BJ (cell line): ENCODE measurements at places on chromosomes 5 and 9.

- DNase-seq: no peak
These were observed 5.2 kb upstream of the GRK6 start for GRCh38 chr5:177421062-177421798.

- DNase-seq: no peak
These were observed 35.3 kb upstream of the NFIL3 start for GRCh38 chr9:91458906-91459305.

DNA sequence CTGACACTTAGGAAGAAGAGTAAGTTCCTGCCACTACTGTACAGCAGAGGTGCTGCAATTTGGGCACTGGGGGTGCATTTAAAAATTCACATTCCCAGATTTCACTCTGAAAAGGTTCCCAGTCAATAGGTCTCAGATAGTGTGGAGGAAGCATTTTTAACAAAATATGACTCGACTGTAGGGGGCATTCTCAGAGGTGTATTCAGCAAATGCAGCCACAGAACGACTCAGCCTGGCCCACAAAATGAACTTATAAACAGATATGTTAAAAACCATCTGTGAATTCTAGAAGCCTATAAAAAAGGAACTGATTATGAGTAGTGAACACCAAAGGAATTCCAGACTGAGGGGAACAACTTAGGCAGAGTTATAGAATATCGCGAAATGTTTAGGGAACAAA lies 31.1 kb downstream of the MLLT3 start:
- DNase-seq: no peak

- no peak for DNase-seq
These were observed 23.9 kb downstream of the CNTRL start for GRCh38 chr9:121098567-121099198.

GRCh38 chr5:170491479-170491878 lies 12.3 kb upstream of the KCNIP1 start:
- peak; percentile 73 for DNase-seq

GRCh38 chr9:68651280-68651893 lies 53.7 kb upstream of the PIP5K1B start:
- no peak for DNase-seq

DNA sequence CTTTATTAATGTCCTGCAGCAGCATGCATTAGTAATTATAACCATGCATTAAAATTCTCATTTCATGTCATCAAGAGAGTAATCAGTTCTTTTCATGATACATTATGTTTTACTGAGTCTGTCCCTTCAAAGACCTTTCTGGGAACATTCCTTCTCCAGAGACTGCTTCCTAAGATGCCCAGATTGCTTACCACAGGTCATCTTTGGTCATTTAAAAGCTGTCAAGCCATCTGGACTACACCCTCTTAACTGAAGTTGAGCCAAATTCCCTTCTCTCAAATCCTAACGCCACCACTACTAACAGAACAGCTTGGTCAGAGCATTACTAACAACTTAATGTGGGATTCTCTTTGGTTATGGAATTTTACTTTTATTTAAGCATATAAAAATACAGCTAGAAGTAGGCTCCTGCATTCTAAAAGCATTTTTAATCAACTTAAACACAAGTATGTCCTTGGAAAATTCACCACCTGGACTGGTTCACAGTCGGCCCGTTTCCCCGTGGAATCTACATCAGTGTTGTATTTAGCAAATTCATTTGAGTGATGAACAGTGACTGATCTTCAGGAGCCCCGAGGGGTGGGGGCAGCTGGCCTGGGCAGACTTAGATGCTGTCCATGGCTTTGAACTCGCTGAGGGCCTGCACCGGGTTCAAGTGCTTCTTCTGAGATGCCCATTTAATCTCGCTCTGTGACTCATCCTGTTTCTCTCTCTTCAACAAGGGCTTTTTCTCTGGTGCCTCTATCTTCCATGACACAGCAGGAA lies 92.8 kb upstream of the CCDC112 start:
- peak; percentile 55 for DNase-seq

DNA sequence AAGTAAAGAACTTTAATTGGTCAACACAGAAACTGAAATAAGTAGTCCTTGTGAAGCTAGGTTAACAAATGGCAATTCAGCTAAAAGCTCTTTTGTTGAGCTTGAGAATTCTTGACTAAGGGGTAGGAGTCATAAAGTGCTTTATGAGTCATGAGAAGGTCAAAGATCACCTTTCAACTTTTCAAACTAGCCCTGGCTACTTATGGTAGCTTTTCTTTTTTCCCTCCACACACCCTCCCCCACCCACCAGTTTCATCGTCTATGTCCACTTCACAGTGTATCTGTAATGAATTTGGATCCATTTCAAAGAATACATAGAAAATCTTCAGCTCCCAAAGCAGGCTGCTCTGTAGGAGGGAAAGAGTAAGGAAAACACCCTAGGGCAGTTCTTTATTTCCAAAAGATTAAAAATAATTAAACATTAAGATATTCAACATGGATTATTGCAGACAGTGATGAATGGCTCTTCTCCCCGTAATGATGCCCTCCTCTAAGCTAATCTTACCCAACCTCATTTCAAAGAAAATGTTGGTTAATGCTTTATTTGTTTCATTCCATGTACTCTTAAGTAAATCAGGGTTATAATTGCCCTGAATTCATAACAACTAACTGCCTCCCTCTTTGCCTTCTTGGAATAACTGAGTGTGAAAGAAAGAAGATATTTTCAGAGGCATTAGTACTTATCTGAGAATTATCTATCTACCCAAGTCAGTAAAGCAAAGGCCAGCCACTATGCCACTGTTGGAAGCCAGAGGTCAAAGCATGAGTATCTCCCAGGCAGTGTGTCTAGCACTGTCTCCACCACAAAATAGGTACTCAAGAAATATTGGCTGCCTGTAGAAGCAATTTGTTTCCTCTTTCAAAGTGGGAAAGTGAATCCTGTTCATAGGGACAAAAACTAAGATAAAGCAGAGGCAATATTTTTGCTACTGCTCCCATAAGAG lies 290.6 kb downstream of the PIK3R1 start:
- DNase-seq: no peak

DNA sequence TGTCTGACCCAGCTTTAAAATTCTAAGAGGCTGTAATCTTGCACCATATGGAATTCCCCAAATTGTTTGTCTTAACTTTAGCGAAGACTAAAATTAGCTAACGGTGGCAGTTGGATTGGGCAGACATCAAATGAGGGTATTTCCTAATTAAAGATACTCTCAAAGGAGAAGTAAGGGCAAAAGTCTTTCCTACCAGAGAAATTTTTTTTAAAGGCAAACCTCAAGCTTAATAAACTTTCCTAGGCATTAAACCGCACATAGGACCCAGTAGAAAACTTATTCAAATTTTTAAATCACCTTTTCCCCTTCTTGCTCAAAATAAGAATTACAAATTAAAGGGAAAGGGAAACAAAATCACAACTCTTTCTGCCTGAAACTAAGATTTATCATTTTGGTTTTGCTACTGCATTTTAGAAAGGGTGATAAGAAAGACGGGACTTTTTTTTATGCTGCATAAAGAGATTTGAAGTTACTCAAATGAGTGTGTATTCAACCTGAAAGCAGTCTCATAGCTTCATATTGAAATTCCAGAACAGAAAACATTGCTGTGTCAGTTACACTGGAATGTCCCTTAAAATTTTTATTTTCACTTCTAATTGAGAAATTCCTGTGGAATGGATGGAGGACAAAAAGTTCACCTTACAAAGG lies 189.1 kb upstream of the PTGER4 start:
- DNase-seq: no peak

DNA sequence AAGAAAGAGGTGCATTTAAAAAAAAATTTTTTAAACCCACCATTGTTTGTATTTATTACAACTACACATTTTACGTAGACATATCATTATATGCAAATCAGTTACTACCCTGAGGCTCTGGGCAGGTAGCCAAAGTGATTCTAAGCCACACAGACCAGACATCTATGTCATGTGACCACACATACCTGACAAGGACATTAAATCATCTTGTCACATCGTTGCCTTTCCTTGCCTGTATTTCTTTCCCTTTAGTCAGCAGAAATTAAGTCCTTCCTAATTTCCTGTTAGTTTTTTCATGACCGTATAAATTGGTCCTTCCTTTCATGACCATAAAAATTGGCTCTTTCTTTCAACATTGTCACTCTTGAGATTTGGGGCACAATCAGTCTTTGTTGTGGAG lies 134.2 kb upstream of the MARCHF11 start:
- no peak for DNase-seq

DNA sequence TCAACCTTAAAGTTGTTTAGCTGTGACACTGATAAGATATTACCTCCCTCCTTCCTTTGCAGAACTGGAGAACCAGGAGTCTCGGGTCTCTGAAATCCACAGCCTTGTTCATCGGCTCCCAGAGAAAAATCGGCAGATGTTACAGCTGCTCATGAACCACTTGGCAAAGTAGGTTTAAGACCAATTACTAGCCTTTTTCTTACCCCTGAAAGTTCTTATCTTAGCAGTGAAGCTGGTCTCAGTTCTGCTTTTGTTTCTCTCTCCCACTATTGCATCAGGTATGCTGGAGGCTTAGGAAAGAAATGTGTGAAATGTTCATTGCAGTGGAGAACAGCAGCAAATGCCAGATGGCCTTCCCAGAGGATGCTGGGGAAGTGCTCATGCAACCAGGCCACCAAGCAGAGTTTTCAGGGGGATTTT lies 287.4 kb downstream of the ARHGAP26 start:
- no peak for DNase-seq

DNA sequence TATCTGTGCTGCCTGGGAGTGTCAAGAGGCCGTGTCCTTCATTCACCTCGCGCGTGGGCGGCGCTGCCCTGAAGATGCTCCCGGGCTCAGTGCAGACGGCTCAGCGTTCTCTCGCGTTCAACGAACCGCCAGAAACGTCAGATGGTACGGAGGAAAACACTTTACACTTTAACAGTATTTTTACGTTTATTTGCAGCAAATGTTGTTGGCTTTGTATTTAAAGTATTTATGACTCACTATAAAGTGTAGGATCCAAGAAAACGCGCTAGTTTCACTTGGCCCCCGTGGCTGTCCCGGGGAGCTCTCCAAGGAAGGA lies 544 bp upstream of the ERCC6L2 start:
- no peak for DNase-seq

DNA sequence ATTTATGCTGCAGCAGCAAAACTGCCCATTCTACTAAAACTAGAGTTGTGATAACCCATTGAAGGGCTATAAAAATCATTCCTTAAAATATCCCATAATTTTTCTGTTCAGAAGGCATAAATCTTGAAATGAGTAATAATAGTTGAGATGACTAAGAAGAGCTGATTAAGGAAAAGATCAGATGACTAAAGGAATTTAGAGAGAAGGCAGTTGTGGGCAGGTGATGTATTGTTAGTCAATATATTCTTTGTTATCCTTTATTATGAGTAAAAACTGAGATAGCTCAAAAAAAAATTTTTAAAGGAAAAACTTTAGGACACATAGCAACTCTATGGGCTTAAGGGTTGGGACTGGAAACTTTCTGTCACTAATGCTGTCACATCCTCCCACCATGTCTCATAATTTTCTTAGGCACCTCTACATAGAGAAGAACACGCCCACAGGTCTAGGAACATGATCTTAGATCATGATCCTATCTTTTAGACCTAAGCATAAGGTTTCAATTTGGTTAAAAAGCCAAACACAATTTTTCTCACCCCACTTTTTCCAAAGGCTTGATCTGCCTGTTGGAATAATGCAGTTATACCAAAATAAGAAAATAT lies 597.5 kb upstream of the MEF2C start:
- no peak for DNase-seq

DNA sequence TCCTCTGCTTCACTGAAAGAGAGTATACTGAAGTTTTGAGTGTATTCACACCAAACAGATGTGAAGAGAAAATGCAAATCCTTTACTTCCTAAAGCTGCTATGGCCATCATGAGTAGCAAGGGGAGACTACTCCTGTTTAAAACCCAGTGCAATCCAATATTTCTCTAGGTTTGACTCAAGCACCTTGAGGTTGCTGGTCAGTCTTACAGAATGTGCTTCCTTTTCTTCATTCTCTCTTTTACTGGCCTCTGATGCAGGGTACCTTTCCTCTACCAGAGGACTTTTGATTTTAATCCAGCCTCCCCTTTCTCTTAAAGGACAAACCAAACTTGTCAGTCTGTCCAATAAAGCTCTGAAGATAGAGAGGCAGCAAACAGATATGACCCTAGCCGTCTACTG lies 98.1 kb upstream of the TLE4 start:
- DNase-seq: no peak

GRCh38 chr9:97388721-97389238 lies 23.1 kb upstream of the TDRD7 start:
- no peak for DNase-seq

DNA sequence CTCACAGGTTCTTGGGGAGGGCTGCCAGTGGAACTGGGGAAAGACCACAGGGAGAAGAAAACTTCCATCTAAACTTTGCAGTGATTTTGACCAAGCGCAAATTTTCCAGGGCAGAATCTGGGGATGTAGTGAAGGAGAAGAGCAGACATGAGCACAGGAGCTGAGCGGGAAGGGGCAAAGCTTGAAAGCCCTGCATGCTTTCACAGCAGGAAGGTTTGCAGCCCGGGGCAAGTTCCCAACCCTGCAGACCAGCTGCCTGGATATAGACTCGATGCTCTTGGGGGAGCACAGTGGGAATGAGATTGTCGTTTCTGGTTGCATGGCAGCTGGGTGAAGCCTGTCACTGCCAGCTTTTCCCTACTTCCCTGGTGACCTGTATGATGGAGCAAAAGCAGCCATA lies 276.8 kb upstream of the RORB start:
- DNase-seq: no peak

GRCh38 chr9:29393064-29393463 lies 1819.8 kb upstream of the C9orf72 start:
- no peak for DNase-seq

DNA sequence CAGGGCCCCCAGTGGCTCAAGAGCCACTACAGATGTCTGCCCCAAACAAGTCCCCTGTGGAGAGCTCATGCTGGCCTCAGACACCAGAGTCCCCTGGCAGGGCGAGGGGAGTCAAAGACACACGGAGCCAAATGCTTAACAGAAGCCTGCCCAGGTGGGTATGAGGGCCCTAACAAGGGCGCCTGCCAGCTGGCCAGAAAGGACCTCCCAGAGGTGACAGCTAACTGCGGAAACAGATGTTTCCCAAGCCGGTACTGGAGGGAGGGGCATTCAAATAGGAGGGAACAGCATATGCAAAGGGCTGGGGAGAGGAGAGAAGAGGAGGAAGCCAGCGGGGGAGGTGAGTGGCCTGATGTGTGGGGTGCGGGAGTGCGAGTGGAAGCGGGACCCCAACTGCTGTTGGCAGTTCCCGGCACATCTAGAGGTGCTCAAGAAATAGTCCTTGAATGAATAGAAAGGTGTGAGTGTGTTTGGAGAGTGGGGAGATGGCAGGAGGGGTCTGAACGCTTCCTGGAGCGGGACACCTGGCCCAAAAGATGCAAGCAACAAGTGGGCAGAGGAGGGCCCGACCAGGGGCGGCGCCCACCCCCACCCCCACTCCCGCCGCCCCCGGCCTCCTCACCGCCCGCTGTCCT lies 824 bp downstream of the MXD3 start:
- no peak for DNase-seq

GRCh38 chr9:106925392-106925791 lies 62.4 kb downstream of the ZNF462 start:
- no peak for DNase-seq
